Urinary bladder (tissue), 4 donors: ENCODE measurements at places on chromosomes 12 and 14.

- no peak for DNase-seq
These were observed 149.9 kb upstream of the BTG1 start for GRCh38 chr12:92295523-92295922.

GRCh38 chr14:30035361-30035760 lies 107.7 kb upstream of the PRKD1 start:
- DNase-seq, result no peak

DNA sequence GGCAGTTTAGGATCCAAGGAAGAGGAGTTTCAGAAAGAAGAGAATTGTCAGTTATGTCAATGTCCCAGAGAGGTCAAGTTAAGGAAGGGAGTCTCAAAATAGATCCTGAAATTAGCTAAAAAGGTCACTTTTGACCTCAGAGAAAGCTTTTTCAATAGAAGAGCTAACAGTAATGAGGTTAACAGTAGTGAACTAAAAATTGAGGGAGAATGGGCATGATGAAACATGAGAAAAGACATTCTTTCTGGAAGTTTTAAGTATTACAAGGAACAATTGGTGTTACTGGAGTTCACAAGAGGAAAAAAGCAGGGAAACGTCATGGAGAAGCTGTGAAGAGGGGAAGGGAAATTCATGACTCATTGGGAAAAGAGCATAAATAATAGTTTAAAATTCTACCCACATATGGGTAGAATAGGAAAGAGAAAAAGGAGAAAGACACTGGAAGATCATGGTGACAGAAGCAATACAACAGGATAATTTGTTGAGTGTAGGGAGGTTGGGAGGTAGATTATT lies 381.2 kb upstream of the FAR2 start:
- DNase-seq, result no peak

DNA sequence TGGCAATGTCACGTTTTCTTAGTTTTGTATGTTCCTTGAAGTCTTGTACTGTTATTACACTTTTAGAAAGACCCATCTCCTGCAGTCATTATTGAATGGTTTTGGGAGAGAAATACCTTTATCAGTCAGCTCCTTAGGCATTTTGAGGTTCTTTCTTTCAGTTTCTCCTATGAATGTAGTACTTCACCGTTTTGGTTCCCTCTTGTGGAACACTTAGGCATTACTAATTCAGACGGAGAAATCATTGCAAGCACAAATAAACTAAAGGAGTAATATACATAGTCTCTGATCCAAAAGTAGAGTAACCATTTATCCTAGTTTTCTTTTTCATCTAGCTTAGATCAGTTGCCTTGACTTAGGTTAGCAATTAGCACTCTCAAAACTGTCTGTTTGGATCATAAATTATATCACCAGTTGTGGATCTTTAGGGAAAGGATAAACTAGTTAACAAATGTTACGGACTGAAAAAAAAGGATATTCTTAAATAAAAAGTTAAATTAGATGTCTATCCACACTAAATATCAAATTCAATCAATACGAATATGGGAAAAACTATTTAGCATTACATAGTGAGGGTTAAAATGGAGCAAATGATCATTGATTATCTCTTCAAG lies 1538.3 kb upstream of the SEL1L start:
- DNase-seq, result no peak

- no peak for DNase-seq
These were observed 101.9 kb downstream of the SETD3 start for GRCh38 chr14:99378782-99379214.
